NCI-H69 (cell line): ENCODE measurements at places on chromosomes 5 and 9.

GRCh38 chr5:9954869-9955268 is 294.8 kb downstream of the ATPSCKMT start:
- DNase-seq: no peak

DNA sequence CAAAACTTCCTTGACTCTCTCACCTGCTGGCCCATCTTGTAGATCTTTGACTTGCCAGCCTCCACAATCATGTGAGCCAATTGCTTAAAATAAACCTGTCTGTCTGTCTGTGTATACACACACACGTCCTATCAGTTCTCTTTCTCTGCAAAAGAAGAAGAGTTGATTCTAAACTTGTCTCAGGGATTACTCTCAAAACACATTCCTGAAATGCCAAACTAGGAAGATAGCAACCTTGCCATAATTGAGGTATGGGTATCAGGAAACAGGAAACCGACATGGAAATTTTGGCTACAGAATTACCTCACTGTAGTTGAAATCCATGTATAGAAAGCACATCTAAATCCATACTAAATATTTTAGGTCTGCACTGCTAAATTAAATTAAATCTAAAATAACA is 483.4 kb downstream of the PLK2 start:
- DNase-seq: no peak

GRCh38 chr5:96275051-96275450 is 158.0 kb downstream of the PCSK1 start:
- DNase-seq: no peak

- no peak for DNase-seq
Observed at GRCh38 chr9:84832453-84832852, 162.9 kb downstream of the NTRK2 start.

DNA sequence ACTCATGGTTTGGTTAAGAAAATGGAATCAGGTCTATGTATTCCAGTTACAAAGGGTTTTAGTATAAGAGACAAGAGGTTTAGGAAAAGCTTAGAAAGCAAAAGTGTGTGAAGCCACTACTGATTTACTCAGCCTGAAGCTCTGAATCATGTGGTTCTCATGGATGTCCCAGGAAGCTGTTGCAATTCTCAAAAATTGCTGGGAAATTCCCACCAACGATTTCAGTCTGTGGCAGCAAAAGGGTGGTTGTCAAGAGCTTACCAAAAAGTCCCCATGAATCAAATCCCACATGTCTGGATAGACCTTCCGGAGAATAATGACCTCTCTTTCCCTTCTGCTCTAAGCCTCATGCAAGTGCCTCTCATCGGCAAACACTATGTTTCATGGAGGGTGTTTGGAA is 929.9 kb downstream of the TLE4 start:
- DNase-seq: no peak

- DNase-seq: no peak
Observed at GRCh38 chr5:1899201-1899600, 16.5 kb upstream of the IRX4 start.

GRCh38 chr9:129888293-129889121 is 53.2 kb downstream of the USP20 start:
- no peak for DNase-seq

DNA sequence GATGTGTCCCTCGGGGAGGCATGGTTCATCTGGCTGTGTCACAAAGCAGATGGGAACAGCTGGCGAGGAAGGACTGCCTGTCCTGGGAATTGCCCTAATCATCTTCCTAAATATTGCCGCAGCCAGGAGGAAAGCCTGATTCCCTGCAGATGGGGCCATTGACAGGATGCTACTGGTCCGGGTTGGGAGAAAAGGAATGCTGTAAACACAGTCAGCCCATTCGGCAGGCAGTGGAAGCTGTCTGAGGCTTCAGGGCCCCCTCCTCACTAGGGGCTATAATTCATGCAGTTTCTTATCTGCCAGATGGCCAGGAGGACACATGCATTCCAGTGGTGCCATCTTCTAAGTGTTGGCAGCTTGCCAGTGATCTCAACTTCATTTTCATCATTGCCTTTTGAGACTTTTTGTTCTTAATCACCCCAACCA is 110.3 kb downstream of the KCNIP1 start:
- peak; percentile 79 for DNase-seq

DNA sequence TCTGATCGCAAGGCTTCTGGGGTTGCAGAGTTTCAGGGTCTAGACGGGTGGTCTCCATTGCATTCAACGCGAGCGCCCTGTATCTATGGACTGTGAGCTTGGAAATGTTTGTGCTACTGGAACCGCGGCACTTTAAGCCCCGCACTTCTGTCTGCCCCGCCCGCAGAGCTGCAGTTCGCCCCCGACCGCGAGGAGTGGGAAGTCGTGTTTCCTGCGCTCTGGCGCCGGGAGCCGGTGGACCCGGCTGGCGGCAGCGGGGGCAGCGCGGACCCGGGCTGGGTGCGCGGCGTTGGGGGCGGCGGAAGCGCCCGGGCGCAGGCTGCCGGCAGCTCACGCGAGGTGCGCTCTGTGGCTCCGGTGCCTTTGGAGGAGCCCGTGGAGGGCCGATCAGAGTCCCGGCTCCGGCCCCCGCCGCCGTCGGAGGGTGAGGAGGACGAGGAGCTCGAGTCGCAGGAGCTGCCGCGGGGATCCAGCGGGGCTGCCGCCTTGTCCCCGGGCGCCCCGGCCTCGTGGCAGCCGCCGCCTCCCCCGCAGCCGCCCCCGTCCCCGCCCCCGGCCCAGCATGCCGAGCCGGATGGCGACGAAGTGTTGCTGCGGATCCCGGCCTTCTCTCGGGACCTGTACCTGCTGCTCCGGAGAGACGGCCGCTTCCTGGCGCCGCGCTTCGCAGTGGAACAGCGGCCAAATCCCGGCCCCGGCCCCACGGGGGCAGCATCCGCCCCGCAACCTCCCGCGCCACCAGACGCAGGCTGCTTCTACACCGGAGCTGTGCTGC is 1.0 kb downstream of the ADAMTS19 start:
- peak; percentile 60 for DNase-seq

DNA sequence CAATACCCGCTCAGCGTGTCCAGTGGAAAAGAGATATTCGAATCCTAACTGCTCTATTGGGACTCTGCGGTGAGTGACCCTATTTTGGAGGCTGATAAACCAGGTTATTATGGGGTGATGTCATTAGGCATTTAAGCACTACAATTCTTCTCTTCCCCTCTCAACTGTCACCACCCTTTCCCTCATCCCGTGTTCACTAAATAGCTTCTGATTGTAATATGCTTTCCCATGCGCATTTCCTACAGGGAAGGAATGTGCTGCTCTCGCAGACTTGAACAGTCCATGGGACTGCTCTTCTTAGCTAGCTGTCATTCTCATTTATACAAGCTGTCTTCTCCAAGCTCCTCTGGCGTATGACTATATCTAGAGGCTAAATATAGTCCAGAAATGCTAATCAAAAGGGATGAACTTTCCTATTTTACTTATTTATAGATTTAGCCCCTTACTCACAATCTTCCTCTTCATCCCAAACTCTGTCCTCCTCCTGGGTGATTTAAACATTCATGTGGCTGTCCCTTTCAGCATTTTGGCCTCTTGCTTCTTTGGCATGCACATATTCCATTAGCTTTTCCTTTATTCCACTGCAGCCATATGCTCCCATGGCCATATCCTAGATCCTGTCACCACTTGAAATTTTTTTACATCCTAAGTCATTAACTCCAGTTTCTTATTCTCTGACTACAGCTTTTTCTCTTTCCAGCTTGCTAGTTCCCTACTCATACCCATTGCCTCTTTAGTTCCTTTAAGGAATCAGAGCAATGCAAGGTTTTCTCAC is 39.6 kb upstream of the CSNK1G3 start:
- no peak for DNase-seq

DNA sequence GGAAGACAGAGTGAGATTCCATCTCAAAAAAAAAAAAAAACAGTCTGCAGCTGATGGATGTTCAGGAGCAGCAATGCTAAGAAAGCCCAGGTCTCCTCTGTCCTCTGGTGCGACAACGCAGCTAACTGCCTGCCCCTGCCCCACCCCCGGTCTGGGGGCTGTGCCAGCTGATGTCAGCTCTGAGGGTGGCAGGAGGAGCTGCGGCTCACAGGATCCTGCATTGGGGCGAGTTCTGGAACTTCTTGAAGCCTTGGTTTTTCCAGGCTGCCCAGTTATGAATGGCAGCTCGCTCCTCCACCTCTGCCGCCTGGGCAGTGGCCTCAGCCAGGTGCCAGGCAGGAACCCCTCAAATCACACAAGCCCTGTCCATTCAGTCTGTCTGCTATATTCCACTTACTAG is 113.5 kb downstream of the ROR2 start:
- DNase-seq: no peak

- no peak for DNase-seq
Observed at GRCh38 chr9:93235300-93235960, 51.5 kb downstream of the WNK2 start.

- DNase-seq: no peak
Observed at GRCh38 chr5:80852331-80853245, 107.6 kb upstream of the RASGRF2 start.

GRCh38 chr5:142106061-142106460 is 2.5 kb upstream of the NDFIP1 start:
- DNase-seq: no peak

DNA sequence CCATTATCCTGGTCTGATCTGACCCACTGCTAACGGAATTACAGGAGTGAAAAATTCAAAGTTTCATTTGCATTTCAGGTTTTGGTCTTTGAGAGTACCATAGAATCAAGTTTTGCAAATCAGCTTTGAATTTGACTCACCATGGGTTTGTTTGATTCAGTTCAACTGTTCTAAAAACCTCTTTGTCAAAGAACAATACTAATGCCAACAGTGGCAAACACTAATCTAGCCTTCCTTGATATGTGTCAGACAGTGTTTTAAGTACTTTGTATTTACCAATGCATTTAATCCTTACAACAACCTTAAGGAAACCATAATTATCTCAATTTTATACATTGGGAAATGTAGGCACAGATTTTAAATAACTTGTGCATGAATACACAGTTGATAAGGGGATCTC is 10.1 kb upstream of the FSD1L start:
- DNase-seq: peak; percentile 47

DNA sequence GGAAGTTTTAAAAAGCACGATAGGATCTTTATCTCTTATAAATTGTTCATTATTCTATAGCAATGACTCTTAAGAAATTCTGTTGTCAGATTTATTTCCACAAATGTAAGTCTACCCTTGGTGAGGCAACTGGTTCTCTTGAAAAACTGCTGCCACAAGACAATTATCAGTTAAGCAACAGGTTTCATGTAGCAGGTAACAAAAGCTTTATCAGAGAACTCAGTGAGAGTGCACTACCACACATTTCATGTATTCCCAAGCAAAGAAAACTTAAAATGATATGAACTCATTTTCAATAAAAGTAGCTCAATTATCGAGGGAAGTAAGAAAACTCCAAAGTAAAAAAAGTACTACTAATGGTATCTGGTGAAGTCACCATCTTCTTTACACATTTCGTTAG is 9.4 kb downstream of the NR6A1 start:
- no peak for DNase-seq

DNA sequence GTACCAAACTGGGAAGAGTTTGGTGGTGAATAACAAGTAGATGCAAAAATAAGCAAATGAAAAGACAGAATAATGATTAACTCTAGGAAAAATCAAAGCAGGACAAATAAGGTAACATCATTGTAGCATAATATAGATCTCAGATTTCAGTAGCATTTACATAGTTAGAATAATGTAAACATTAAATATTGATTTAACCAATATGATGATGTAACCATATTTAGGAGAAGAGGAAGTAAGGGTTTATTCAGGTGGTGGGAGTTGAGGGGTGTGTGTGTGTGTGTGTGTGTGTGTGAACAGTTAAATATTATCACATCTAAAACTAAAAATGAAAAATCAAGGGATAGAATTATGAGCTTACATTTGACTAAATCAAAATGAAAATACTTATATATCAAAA is 143.4 kb downstream of the NPR3 start:
- no peak for DNase-seq

DNA sequence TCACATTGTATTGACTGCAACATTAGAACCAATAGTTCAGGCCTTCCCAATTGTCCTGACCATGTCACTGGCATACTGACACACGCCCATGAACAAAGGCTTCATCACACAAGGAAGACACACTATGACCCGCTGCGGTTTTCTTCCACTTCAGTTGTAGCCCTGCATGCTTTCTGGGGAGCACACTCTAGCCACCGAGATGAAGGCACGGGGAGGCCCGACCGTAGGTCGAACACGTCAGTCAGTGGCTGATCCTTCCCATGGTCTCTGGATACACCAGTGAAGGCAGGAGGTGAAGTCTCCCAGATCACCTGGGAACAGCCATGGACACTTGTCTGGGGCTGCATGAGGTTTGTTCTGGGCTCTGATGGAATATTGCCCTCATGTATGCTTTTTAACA is 224.7 kb downstream of the FSTL4 start:
- DNase-seq: no peak

GRCh38 chr9:38071470-38072134 is 2.6 kb upstream of the SHB start:
- DNase-seq: peak; percentile 66

DNA sequence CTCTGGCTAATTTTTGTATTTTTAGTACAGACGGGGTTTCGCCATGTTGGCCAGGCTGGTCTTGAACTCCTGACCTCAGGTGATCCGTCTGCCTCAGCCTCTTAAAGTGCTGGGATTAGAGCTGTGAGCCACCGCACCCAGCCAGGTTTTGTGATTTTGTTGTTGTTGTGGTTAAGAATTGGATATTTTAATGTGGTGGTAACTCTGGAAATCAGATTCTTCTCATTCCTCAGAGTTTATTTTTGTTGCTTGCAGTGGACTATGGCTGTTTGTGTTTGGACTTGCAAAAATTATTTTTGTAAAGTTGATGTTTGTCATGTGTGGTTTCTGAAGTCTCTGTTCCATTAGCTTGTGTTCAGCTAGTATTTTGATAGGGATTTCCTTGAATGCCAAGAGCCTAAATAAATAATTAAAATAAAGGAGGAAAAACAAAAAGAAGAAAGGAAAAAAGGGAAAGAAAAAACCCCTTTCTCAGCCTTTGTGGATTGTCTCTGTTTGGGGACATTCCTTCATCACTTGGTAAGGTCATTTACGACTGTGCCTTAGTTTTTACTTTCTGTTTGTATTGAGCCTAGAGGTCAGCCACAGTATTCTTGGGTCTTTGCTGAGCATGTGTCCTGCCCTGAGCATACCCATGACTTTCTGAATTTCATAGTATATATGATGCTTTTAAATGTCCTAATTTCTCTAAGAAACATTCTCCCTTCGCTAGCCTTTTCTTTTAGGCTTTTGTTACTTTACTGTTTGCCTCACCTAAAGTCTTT is 37.3 kb downstream of the PBX3 start:
- DNase-seq: no peak

DNA sequence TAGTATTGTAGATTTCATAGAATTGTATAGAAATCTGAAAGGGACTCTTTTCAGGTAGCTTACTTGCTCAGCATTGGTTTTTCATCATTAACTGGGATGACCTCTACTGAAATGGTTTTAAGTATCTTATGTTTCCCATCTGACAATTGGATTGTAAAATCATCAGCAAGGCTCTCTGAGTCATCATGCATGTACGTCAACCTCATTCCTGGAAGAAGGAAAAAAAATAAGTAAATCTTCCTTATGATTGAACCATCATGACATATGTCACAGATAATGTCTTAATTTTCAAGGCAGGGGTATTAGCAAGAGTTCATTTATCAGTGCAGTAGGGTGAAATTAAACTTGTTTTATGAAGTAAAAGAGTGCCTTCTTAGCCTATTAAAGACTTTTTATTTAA is 74.9 kb upstream of the CER1 start:
- DNase-seq: no peak
